Activated CD4-positive, alpha-beta memory T cell treated with anti-CD3 and anti-CD28 coated beads, Interleukin-2, amount 10 ng/mL, durations not matched to agents 7 days and 5 days (primary cell): ENCODE measurements at places on chromosomes 13 and 19. TPM values are rescaled to one million over a fixed set of nuclear protein-coding genes. Genes with fewer than 3 reads are reported as not detected.

The ZNF112 gene
- not detected for total RNA-seq

The RASA3 gene
- 97.2 TPM for total RNA-seq

The LILRA1 gene
- not detected for total RNA-seq

The UTP14C gene
- 9.4 TPM for total RNA-seq

The EFNB2 gene
- total RNA-seq, result 0.13 TPM

The KIR2DL3 gene
- total RNA-seq, result not detected

The KIR2DL1 gene
- not detected for total RNA-seq

GRCh38 chr13:113890774-113891480, 27.1 kb upstream of the GAS6 start:
- DNase-seq, result no peak
- H3K4me3 ChIP-seq, result no peak overlapping the region
- no peaks in the 10 kb centered on the region for H3K36me3 ChIP-seq
- no peaks in the 10 kb centered on the region for H3K4me1 ChIP-seq

- DNase-seq, result no peak
- H3K27ac ChIP-seq, result no peak overlapping the region
- no peaks in the 10 kb centered on the region for H3K27me3 ChIP-seq
- no peaks in the 10 kb centered on the region for H3K4me1 ChIP-seq
These were observed 24.7 kb downstream of the PRR20E start for GRCh38 chr13:57191667-57192066.

- peaks cover 63% of the 10 kb centered on the region for H3K4me1 ChIP-seq
- peak overlapping the region; percentile 81 for H3K27ac ChIP-seq
- peaks cover 8% of the 10 kb centered on the region for H3K36me3 ChIP-seq
- DNase-seq, result peak; percentile 30
These were observed 4.2 kb downstream of the LYL1 start for GRCh38 chr19:13098277-13099072.

- no peak overlapping the region for H3K4me3 ChIP-seq
- peaks cover 2% of the 10 kb centered on the region for H3K4me1 ChIP-seq
- DNase-seq, result peak; percentile 85
- peak overlapping the region; percentile 53 for H3K27ac ChIP-seq
These were observed 16.9 kb downstream of the ZNF296 start for GRCh38 chr19:45059258-45059965.

GRCh38 chr19:35620001-35620400, 7.5 kb downstream of the HAUS5 start:
- H3K27me3 ChIP-seq, result no peaks in the 10 kb centered on the region
- H3K36me3 ChIP-seq, result peaks cover 29% of the 10 kb centered on the region
- no peaks in the 10 kb centered on the region for H3K4me1 ChIP-seq
- no peak overlapping the region for H3K27ac ChIP-seq
- no peak overlapping the region for H3K4me3 ChIP-seq

DNA sequence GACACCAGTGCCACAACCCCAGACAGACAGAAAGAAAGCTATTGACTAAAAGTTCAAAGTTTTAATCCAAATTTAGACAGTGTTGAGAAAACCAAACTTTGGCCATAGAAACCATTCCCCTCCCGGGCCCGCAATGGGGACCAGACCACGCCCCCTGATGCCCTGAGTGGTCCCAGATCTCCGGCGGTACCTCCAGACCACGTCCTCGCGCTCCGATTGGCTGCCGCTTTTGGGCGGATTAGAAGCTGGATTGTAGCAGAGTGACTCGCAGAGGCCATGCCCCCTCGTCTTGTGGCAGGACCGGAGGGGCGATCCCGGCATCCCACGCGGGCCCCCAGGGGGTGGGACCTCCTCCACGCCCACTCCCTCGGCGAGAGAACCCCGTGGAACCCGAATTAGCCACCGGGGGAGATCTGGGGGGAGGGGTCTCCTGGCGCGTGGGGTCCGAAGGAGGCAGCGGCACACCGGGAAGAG, 797 bp upstream of the HSD17B14 start:
- no peak overlapping the region for H3K27ac ChIP-seq
- DNase-seq, result peak; percentile 72
- peaks cover 4% of the 10 kb centered on the region for H3K27me3 ChIP-seq
- H3K36me3 ChIP-seq, result no peaks in the 10 kb centered on the region
- H3K4me1 ChIP-seq, result peaks cover 17% of the 10 kb centered on the region

- no peak overlapping the region for H3K4me3 ChIP-seq
- H3K4me1 ChIP-seq, result peaks cover 12% of the 10 kb centered on the region
- no peaks in the 10 kb centered on the region for H3K36me3 ChIP-seq
- DNase-seq, result no peak
These were observed 3.1 kb upstream of the TYROBP start for GRCh38 chr19:35911173-35911572.

GRCh38 chr13:20828539-20829364, 55.0 kb upstream of the EEF1AKMT1 start:
- peak overlapping the region; percentile 41 for H3K4me3 ChIP-seq
- peaks cover 5% of the 10 kb centered on the region for H3K36me3 ChIP-seq
- no peaks in the 10 kb centered on the region for H3K27me3 ChIP-seq
- DNase-seq, result peak; percentile 31
- H3K4me1 ChIP-seq, result peaks cover 8% of the 10 kb centered on the region

- H3K27ac ChIP-seq, result peak overlapping the region; percentile 86
- DNase-seq, result no peak
- peak overlapping the region; percentile 71 for H3K4me3 ChIP-seq
- peaks cover 53% of the 10 kb centered on the region for H3K4me1 ChIP-seq
These were observed 4.3 kb downstream of the SPHK2 start for GRCh38 chr19:48623556-48624066.

- DNase-seq, result peak; percentile 64
- peaks cover 58% of the 10 kb centered on the region for H3K36me3 ChIP-seq
- peaks cover 61% of the 10 kb centered on the region for H3K4me1 ChIP-seq
These were observed 426 bp downstream of the MYO9B start for GRCh38 chr19:17075864-17076542.

DNA sequence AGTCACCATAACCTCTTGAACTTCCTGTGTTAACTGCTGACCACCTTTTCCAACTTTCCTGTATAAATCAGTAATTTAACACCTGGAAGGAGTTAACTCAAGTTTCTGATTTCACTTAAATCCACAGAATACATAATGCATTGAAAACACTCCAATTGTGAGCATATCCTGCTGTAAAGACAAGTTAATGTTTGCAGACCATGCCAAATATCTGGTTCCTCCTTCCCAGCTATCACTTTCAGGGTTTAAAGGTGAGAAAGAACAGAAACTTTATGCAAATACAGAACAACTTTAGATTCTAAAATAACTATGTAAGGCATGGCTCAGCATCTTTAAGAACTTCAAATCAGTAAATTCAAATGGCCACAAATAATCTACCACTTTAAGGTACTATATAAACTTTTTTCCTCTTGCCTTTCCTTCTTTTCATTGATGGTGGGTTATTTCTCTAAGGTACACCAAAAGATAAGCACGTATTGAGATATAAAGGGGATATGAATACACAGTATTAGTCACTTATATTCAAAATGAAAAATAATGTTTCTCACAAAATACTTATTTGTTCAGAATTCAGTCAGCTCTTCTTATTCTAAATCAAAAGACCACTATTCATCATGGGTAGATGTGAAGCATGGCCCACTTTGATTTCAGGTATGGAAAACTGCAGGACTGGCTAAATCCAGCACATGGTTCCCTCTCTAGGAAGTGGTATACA, 6.6 kb upstream of the TPTE2 start:
- no peaks in the 10 kb centered on the region for H3K36me3 ChIP-seq
- H3K4me1 ChIP-seq, result peaks cover 1% of the 10 kb centered on the region
- no peak overlapping the region for H3K27ac ChIP-seq
- H3K4me3 ChIP-seq, result no peak overlapping the region

DNA sequence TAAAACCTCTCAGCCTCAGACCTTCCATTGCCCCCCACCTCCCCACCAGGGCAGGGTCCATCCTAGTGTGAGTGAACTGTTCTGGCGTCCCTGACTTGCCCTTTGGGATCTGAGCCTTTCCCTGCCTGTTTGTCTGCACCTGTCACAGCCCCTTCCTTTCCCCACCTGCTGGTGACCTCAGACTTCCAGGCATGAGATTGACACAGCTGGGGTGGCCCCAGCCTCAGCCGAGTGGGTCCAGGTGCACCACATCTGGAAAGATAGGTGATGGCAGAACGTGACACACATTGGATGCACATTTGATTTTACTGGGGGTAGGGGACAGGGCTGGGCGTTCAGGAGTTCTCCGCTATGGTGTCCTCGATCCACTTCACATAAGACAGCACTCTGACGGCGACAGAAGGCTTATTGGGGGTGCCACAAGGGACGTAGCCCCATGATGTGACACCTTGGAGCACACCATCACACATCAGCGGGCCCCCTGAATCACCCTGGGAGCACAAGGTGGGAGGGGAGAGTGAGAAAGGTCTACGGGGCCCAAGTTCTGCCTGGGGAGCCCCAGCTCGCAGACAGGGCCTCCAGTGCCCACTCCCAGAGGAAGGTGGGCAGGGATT, 4.6 kb downstream of the KLK1 start:
- peak overlapping the region; percentile 69 for H3K4me3 ChIP-seq
- H3K27ac ChIP-seq, result no peak overlapping the region
- no peaks in the 10 kb centered on the region for H3K36me3 ChIP-seq
- peaks cover 33% of the 10 kb centered on the region for H3K27me3 ChIP-seq
- peaks cover 43% of the 10 kb centered on the region for H3K4me1 ChIP-seq
